NCI-H774 (cell line): ENCODE measurements at places on chromosomes 3 and 15.

DNA sequence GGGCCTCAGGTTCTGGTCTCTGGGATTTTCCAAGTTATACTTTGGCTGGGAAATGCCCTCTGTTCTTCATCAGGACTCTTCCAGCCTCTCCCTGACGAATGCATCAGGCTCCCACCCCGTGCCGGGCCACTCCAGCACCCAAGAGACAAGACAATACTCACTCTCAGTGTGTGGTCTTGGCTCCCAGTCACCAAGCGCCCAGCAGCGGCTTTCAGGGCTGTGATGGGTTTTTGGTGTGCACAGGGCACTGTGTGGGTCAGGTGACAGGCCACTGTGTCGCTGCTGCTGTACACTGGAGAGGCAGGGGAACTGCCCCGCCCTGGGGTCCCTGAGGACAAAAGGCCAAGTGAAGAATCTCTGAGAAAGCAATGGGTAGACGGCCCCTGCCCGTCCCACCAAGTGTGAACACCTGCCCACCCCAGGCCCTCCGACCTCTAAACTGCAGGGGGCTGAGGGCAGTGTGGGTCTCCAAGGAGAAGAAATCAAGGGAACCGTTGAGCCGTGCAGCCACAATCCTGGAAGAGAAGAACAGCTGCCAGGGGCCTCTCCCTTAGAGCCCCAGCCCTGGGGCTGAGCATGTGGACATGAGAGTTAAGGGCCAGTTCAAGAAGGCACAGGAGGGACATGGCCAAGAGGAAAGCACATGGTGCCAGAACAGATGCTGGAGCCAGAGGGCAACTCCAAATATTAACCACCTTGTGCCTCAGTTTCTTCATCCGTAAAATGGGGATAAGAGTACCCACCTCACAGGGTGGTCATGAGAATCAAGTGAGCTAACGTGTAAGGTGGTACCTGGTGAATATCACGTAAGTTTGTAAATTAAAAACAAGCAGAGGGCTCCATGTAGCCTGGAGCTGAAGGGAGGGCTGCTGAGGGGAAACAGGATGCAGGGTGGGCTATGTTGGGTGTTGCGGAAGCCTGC is 34.1 kb downstream of the PTPN23 start:
- no peak for DNase-seq

DNA sequence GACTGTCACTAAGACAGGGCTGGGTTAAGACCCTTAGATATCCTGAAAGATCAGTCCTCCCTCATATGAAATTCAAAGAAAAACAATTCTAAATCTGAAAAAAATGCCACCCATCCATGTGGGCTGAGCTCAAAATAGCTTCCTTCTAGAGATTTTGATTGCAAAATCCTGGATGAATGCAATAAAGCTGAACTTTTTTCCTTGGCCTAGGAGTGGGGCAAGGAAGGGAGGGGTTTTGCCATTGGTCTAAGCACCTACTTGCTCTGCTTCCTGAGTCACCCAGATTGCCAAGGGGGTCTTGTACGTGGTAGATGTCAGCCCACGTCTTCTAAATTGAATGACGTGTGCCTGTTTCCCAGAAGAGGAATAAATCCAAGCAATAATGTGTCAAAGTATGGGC is 15.3 kb upstream of the SMAD3 start:
- DNase-seq, result no peak

DNA sequence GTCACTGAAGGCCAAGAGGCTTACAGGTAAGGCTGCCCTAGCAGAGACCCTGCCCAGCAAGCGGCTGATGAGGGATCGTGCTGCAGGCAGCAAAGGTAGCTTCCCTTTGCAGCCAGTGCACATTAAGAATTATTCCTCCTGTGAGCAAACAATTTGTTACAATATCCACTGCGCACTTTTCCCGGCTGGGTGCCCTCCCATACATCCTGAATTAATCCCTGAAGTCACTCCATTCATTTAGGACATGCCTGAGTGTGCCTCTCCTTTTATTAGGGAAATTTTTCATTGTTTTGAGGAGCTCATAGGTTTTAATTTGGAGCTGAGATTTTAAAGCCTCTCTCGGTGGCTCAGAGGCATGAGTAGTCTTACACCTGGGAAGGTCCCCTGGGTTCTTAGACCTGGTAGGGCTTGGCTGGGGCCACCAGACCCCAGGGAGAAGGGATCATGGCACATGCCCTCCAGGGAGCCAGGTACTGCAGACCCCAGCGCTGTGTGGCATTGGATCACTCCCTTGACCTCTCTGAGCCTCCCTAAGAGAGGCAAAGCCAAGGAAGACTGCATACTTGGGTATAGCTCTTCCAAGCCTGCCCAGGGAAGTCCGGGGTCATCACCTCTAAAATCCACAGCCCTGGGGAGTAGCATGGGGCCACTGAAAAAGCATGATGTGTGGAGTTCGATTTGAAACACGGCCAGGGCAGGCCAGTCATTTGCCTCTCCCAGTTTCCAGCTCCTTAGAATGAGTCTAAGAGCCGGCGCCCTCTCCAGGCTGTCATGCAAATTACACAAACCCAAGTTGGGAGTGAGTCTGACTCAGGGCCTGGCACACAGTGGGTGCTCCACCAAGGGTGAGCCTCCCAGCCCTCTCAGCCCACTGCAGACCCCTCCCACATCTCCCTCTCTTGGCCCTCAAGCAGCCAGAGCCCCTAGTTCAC is 151.9 kb upstream of the LINGO1 start:
- no peak for DNase-seq

DNA sequence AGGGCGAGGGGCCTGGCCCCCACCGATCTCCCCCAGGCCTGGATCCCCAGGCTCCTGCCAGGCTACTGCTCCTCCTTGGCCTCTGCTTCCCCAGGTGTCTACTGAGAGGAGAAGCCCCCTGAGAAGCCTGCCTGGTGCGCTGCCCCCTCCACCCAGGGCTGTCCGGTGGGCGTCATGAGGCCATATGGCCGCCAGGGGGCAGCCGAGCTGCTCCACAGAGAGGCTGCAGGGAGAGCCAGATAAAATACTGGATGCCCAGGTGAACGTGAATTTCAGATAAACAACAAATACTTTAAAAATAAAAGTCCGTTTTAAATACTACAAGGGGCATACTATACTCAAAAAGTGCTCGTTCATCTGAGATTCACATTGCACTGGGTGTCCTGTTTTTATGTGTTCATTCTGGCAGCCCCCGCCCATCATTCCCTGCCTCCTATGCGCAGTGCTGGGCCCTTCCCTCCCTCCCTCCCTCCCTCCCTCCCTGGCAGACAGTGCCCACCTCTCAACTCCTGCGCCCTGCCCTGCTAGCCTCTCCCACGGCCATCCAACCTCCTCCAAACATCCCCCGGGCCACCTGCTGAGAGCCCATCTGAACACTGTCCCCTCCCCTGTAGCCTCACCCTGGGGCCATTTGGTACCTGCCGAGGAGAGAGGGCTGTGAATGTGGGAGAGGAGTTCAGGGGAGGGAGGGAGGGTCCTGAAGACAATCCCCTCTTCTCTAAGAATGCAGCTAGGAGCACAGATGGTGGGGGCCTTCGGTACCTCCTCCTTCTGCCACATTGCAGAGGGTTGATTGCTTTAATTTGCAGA is 29.6 kb downstream of the PSTPIP1 start:
- peak; percentile 32 for DNase-seq

GRCh38 chr3:117665296-117665695 is 955.7 kb downstream of the TUSC7 start:
- DNase-seq, result peak; percentile 11

DNA sequence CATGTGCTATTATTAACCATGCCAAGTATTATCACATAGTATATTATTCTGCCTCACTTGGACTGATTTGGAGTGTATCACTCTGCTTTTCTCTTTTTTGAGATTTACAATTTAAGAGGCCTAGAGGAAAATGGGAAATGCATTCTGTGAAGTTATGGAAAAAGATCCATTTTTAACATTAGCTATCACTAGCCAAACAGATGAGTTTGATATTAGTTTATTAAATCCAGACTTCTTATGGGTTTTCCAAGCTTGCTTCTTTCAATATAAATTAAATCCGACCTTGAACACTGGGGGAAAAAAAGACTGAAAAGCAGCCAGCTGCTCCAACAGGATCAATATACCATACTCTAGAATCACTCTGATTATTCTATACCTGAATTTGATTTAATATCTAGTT is 30.1 kb upstream of the PLOD2 start:
- no peak for DNase-seq

DNA sequence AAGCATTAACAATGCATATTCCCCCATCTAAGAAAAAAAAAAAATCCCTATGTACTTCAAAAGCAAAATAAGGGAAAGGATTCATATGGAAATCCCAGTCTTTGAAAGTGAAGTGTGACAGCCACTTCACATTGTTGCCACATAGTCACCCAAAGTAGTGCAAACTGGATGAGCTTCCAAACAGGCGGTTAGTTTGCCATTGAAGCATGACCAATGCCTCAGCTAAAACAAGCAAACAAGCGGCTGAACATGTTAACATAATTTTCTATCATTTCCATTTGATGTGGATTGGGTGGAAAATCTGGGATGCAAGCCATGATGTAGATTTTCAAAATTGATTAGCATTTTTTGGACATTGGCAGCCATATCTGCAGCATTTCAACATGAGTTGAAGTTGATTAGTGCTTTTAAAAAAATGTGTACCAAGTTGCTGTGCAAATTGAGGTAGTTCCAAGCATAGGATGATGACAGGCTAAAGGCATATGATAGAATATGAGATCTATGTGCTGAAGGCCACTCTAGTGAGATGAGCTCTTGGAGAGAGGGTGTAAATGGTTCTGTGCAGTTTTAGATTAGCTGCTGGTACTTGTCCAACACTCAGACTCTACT is 405.2 kb downstream of the NR2F2 start:
- DNase-seq, result no peak
